ENCODE measurements at places on chromosomes 1 and 21. TPM values are rescaled to one million over a fixed set of nuclear protein-coding genes. Genes with fewer than 3 reads are reported as not detected.
A peak's percentile ranks its signal among the peaks of the same experiment; 100 is the strongest.

CYP4A22 gene
- total RNA-seq: not detected

GRCh38 chr1:52364235-52364839 is 1.7 kb downstream of the CC2D1B start:
- peaks cover 58% of the 10 kb centered on the region for H3K4me1 ChIP-seq
- peak overlapping the region; percentile 92 for H3K4me3 ChIP-seq

KLHDC7A gene
- not detected for total RNA-seq

GRCh38 chr1:156409439-156409838 is 40.4 kb downstream of the RHBG start:
- no peak for DNase-seq
- no peak overlapping the region for H3K4me3 ChIP-seq
- H3K4me1 ChIP-seq: no peaks in the 10 kb centered on the region
- H3K27ac ChIP-seq: no peak overlapping the region
- no peaks in the 10 kb centered on the region for H3K36me3 ChIP-seq

DNA sequence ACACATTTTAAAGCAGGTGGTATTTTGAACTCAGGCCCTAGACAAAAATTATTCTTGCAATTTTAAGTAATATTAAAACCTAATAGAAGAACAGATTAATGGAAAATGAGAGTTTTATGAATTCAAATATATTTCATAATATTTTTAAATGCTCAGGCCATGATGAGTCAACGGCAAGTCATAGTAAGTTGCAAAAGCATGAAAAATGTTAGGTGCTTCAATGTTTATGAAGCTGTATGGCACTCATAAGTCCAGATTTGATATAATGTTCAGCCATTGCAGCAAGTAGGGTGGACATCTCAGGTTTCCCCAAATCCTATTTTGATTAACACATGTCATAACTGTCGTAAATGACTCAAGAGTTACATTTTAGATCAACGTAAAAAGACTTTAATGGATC is 112.6 kb downstream of the GRIK1 start:
- H3K27me3 ChIP-seq: no peaks in the 10 kb centered on the region
- H3K27ac ChIP-seq: no peak overlapping the region
- H3K4me3 ChIP-seq: no peak overlapping the region
- peaks cover 1% of the 10 kb centered on the region for H3K36me3 ChIP-seq
- no peak for DNase-seq

DNA sequence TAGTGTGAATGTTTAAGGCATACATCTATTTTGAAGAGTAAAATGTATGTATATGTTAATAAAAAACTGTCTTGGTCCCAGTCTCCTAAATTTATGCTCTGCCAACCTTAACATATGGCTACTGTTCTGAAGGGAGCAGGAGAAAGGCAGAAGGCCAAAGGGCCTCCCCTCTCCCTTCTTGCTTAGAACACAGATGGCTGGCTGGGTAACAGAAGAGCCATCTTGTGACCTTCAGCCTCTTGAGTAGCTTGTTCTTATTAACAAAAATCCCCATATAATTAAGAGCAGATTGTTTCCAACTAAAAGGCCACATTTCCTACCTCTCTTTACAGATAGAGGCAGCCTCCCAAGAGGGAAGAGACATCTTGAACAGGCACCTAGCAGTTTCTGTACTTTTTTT is 36.1 kb downstream of the EPB41 start:
- no peaks in the 10 kb centered on the region for H3K27me3 ChIP-seq
- no peak overlapping the region for H3K4me3 ChIP-seq
- no peaks in the 10 kb centered on the region for H3K36me3 ChIP-seq
- DNase-seq: no peak
- H3K4me1 ChIP-seq: peaks cover 45% of the 10 kb centered on the region

DNA sequence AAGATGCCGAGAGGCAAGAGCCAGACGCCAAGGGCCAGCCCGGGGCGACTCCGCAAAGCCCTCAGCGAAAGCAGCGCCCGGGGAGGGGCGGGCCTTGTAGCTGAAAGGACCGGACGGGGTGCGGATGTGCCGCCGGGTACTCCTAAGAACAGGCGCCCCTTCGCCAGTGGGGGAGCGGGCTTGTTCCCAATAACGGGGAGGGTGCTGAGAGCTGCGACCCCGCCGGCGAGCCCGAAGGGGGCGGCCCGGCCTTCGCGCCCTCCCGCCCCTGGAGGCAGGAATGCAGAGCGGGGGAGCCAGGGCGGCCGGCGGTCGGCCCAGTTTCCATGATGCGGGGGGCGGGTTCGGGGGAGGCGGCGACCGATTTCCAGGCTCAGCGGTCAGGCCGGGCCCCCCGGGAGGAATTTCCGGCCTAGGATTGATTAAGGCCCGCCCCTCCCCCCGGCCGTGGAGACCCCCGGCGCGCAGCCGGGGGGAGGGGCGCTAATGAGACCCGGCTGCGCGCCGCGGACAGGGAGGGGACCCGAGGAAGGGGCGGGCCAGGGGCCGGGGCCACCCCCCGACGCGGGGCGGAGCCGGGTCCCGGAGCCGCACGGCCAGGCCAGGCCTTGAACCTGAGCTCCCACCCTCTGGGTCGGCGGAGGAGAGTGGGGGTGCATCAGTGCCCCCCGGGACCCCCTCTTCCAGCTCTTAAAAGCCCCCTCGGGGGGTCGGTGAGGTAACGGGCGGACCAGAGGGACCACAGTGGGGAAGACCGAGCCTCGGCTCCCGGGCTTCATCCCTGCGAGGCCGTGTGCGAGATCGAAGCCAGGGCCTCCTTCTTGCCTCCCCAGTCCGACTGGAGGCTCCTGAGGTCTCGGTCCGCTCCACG is 898 bp upstream of the TMEM200B start:
- no peaks in the 10 kb centered on the region for H3K4me1 ChIP-seq
- H3K27me3 ChIP-seq: peaks cover 12% of the 10 kb centered on the region
- peak overlapping the region; percentile 93 for H3K4me3 ChIP-seq
- no peaks in the 10 kb centered on the region for H3K36me3 ChIP-seq

DNA sequence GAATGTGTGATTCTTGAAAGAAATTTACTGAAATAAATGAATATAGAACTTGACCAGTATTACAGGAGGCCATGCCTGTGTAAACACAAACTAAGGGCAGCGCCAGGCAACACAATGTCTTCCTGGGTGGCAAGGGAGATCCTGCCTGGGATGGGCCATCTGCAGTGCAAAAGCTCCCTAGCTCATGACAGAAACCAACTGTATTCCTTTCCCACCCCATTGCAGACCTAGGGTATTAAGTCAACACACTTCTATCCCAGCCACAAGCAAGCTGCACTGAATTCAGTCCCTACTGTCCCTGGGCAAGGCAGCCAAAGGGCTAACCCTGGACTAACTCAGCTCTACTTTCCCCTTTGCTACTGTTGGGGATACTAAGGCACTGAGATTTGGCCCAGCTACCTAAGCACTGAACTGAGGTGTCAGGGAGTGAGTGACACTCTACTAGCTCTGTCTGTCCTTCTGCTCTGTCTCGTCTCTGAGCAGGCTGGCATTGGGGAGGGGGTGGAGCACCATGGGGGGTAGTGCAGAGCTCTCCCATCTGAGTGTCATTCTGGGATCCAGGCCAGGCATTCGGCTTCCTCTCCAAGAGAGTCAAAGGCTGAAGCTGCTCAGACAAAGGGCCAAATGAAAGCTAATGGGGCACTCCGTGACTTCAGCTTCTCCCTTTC is 2.5 kb downstream of the INKA2 start:
- H3K27me3 ChIP-seq: peaks cover 40% of the 10 kb centered on the region
- no peak overlapping the region for H3K4me3 ChIP-seq
- peaks cover 31% of the 10 kb centered on the region for H3K4me1 ChIP-seq
- H3K27ac ChIP-seq: no peak overlapping the region
- no peak for DNase-seq
- H3K36me3 ChIP-seq: peaks cover 5% of the 10 kb centered on the region

DNA sequence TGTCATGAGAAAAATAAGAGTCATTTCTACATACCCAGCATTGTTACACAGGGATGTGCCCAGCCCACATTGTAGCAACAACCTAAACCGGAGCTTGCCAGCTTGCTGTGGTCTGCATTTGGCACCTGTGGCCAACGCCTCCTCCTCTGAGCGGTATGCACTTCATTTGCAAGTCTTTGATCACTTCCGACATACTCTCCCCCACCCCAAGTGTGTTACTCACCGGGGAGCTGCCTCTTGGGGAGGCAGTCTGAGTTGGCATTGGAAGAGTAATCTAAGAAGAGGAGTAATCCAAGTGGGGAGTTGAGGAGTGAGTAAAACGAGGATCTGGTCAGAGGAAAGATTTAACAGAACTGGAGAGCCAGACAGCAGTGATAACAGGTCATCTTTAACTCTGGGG is 3.8 kb downstream of the BCL9 start:
- peaks cover 3% of the 10 kb centered on the region for H3K36me3 ChIP-seq
- DNase-seq: peak; percentile 88
- H3K27me3 ChIP-seq: no peaks in the 10 kb centered on the region
- peaks cover 74% of the 10 kb centered on the region for H3K4me1 ChIP-seq
- H3K4me3 ChIP-seq: peak overlapping the region; percentile 60

GRCh38 chr1:26945728-26946127 is 14.5 kb downstream of the KDF1 start:
- peaks cover 23% of the 10 kb centered on the region for H3K36me3 ChIP-seq
- H3K4me3 ChIP-seq: no peak overlapping the region
- H3K27me3 ChIP-seq: no peaks in the 10 kb centered on the region
- H3K27ac ChIP-seq: no peak overlapping the region
- H3K4me1 ChIP-seq: no peaks in the 10 kb centered on the region

GRCh38 chr1:37108596-37109188 is 74.4 kb upstream of the GRIK3 start:
- no peak for DNase-seq
- H3K36me3 ChIP-seq: no peaks in the 10 kb centered on the region
- H3K4me3 ChIP-seq: no peak overlapping the region

DNA sequence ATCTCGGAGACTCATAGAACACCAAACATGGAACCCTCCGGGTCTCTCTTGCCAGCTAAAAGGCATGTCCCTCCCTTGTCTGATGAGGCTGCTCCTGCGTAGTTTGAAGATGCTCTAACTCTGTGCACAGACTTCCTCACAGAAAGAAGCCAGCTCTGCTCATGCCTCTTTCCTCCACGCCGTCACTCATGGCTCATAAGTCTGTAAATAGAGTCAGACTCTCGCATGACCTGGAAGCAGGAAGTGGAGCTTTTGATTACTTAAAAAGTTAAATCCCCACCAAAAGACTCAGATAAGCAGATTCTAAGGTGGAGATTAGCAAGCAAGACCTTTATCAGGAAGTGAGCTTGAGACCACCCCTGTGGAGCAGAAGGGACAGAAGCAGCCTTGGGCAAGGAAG is 171.6 kb downstream of the TRIM33 start:
- no peak overlapping the region for H3K4me3 ChIP-seq
- no peak overlapping the region for H3K27ac ChIP-seq
- H3K4me1 ChIP-seq: peaks cover 55% of the 10 kb centered on the region
- no peaks in the 10 kb centered on the region for H3K27me3 ChIP-seq
- DNase-seq: no peak

DNA sequence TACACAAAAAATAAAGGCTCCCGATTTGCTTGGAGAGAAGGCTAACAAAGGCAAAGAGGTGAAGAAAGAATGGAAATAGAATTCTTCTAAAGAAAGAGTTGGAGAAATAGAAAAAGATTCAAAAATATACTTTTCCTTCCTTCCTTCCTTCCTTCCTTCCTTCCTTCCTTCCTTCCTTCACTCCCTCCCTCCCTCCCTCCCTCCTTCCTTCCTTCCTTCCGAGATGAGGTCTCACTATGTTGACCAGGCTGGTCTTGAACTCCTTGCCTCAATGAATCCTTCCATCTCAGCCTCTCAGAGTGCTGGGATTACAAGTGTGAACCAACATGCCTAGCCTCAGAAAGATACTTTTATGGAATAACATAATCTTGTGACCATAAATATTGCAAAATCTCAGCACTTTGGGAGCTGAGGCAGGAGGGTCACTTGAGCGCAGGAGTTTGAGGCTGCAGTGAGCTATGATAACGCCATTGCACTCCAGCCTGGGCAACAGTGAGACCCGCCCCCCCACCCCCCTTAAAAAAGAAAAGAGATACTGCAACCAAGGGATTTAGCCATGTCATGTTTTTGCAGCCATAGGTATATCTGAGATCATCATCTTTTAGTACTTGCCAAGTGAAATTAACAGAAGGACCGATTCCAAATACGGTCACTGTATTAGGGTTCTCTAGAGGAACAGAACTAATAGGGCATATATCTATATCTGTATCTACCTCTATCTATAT is 1.0 kb upstream of the HJV start:
- no peaks in the 10 kb centered on the region for H3K36me3 ChIP-seq
- H3K27me3 ChIP-seq: peaks cover 63% of the 10 kb centered on the region
- DNase-seq: no peak
- peaks cover 12% of the 10 kb centered on the region for H3K4me1 ChIP-seq
- H3K4me3 ChIP-seq: no peak overlapping the region

- H3K27me3 ChIP-seq: no peaks in the 10 kb centered on the region
- H3K4me3 ChIP-seq: no peak overlapping the region
- no peak for DNase-seq
- H3K27ac ChIP-seq: no peak overlapping the region
- no peaks in the 10 kb centered on the region for H3K36me3 ChIP-seq
Observed at GRCh38 chr1:198391393-198392020, 149.0 kb downstream of the ATP6V1G3 start.

CFAP126 gene
- 0.76 TPM for total RNA-seq

DNA sequence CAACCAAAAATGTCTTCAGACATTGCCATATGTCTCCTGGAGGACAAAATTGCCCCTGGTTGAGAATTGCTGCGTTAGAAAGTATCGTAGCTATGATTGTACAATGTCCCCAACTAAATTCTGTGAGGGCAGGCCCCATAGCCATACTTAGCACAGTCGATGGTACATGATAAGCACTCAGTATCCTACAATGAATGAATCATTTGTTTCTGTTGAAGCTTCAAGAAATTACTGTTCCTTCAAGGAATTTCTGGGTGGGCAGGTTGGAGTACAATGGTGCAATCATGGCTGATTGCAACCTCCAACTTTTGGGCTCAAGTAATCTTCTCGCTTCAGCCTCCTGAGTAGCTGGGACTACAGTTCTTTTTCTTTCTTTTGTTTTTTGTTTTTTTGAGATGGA is 4.7 kb downstream of the CAP1 start:
- H3K27me3 ChIP-seq: no peaks in the 10 kb centered on the region
- no peak for DNase-seq
- H3K4me1 ChIP-seq: peaks cover 87% of the 10 kb centered on the region

GRCh38 chr1:204731985-204732575 is 46.5 kb upstream of the LRRN2 start:
- DNase-seq: no peak
- no peaks in the 10 kb centered on the region for H3K4me1 ChIP-seq
- peaks cover 18% of the 10 kb centered on the region for H3K27me3 ChIP-seq
- H3K27ac ChIP-seq: no peak overlapping the region

BCAN gene
- total RNA-seq: not detected

- peaks cover 78% of the 10 kb centered on the region for H3K27me3 ChIP-seq
- H3K4me3 ChIP-seq: no peak overlapping the region
- no peaks in the 10 kb centered on the region for H3K36me3 ChIP-seq
- H3K27ac ChIP-seq: peak overlapping the region; percentile 8
- peak; percentile 60 for DNase-seq
Observed at GRCh38 chr1:89464008-89464407, 60.6 kb upstream of the LRRC8B start.
